ENCODE measurements at places on chromosomes 1 and 21.

DNA sequence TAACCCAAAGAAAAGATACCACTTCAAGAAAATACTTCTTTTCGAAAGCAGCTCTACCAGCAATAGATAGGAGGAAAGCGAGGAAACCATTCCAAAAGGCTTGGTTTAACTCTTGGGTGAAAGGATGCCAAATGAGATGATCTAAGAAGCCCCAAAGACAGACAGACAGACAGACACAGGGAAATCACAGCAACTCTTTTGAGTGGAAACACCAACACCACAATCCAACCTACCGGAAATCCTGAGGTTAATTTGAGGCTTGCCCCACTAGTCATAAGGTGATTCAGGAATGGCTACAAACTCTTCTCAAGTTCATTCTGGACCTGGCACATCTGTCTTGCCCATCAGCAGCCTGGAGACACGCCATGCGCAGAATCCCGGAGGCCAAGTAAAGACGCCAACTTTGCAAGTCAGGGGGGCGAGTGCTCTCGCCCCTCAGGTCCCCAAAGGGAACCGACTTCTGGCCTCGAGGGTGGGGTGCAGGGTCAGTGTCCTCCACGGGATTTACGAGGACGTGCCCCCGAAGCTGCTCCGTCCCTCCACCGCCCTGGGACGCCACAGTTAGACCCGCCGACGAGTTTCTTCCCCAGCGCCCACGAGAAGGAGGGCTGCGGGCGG is 778 bp downstream of the EVI5 start:
- peaks cover 18% of the 10 kb centered on the region for H3K4me1 ChIP-seq
- no peaks in the 10 kb centered on the region for H3K36me3 ChIP-seq
- peak overlapping the region; percentile 31 for H3K4me3 ChIP-seq

- peaks cover 46% of the 10 kb centered on the region for H3K27me3 ChIP-seq
- H3K4me3 ChIP-seq = no peak overlapping the region
- no peaks in the 10 kb centered on the region for H3K36me3 ChIP-seq
- DNase-seq = no peak
These were observed 4.0 kb downstream of the HPCAL4 start for GRCh38 chr1:39687243-39687642.

DNA sequence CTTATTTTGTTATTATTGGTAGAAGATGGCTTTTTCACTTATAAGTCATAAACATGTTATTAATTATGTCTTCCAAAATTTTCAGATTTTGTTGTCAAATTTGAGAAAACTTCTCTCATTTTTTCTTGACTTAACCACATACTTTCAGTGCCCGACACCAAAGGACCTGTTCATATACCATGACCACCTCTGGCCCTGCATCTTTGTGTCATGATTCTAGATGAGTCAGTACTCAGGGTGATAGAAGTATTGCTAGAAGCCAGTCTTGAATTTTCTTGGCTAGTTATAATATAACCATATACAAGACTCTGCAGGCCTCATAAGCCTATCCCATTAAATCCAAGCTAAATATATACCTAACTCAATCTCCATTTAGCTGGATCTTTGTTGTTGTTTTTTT is 35.4 kb upstream of the DPH5 start:
- no peak overlapping the region for H3K4me3 ChIP-seq
- no peaks in the 10 kb centered on the region for H3K27me3 ChIP-seq
- no peak for DNase-seq
- peaks cover 20% of the 10 kb centered on the region for H3K4me1 ChIP-seq
- no peak overlapping the region for H3K27ac ChIP-seq

GRCh38 chr1:234865171-234866006 is 255.4 kb upstream of the IRF2BP2 start:
- H3K27me3 ChIP-seq = no peaks in the 10 kb centered on the region
- DNase-seq = no peak
- no peak overlapping the region for H3K27ac ChIP-seq
- no peak overlapping the region for H3K4me3 ChIP-seq
- H3K4me1 ChIP-seq = peaks cover 21% of the 10 kb centered on the region

- H3K27ac ChIP-seq = no peak overlapping the region
- H3K27me3 ChIP-seq = peaks cover 33% of the 10 kb centered on the region
- DNase-seq = no peak
- H3K4me1 ChIP-seq = peaks cover 3% of the 10 kb centered on the region
- H3K4me3 ChIP-seq = no peak overlapping the region
- no peaks in the 10 kb centered on the region for H3K36me3 ChIP-seq
These were observed 9.8 kb upstream of the FNBP1L start for GRCh38 chr1:93437976-93438605.

GRCh38 chr1:201531551-201532425 is 7.1 kb upstream of the NAV1 start:
- no peak overlapping the region for H3K4me3 ChIP-seq

DNA sequence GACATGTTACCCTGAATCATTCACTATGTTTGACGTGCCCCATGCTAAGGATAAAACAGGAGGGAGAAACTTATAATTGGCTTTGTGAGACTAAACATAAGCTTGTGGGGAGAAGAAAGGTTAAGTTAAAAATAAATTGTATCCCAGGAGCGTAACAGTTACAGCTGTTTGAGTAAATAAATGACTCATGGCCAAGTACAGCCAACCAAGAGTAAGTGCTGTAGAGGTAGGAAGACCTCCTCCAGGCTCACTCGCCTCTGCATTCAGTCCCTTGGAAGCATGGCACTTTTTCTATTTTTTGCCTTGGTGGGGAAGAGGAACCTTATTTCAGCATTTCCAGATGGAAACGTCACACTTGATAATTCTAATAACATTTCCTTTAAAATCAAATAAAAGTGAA is 116.5 kb downstream of the ZP4 start:
- no peaks in the 10 kb centered on the region for H3K36me3 ChIP-seq
- no peak for DNase-seq
- H3K27ac ChIP-seq = no peak overlapping the region
- H3K27me3 ChIP-seq = no peaks in the 10 kb centered on the region

GRCh38 chr1:17207540-17207939 is 2.6 kb downstream of the PADI1 start:
- no peak for DNase-seq
- H3K4me1 ChIP-seq = peaks cover 38% of the 10 kb centered on the region
- no peak overlapping the region for H3K4me3 ChIP-seq
- no peak overlapping the region for H3K27ac ChIP-seq
- no peaks in the 10 kb centered on the region for H3K36me3 ChIP-seq
- peaks cover 23% of the 10 kb centered on the region for H3K27me3 ChIP-seq

- peaks cover 4% of the 10 kb centered on the region for H3K27me3 ChIP-seq
- DNase-seq = no peak
These were observed 16.8 kb downstream of the VCAM1 start for GRCh38 chr1:100736324-100736723.

GRCh38 chr1:149928401-149928724 is 760 bp upstream of the SF3B4 start:
- peaks cover 74% of the 10 kb centered on the region for H3K4me1 ChIP-seq
- no peak for DNase-seq
- H3K27ac ChIP-seq = peak overlapping the region; percentile 95
- H3K36me3 ChIP-seq = peaks cover 45% of the 10 kb centered on the region
- H3K27me3 ChIP-seq = no peaks in the 10 kb centered on the region
- H3K4me3 ChIP-seq = peak overlapping the region; percentile 97

DNA sequence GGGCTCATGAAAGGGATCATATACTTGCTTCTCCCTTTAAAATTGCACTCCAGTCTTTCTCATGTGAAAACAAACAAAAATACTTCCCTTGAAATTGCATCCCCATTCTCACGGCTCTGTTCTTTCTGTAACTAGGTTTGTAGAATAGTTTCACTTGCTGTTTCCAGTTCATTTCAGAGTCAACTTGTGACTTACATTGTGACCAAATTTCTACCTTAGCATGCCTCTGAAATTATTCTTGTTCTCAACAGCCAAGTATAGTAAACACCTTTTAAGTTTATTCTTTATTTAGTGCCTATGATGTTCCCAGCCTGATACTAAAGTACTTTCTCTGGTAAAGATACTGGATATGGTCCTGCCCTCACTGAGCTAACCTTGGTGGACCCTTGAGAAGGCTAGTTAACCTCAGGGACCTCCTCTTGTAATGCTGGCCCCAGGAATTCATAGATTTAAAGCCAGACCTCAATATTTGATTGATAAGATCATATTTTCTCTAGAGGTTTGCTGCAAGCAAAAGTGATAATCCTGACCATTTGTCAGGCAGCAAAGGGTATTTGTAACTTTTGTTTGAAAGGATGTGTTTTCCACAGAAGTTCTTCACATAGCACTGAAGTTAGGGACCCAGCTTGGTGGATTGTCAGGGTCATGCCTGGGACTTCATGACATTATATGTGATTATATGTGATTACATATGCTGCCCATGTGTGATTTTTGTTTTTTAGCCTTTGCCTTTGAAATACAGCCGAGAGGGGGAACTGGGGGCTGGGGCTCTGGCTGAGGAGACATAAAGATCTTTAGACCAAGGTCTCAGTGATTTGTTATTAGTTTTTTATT is 29.6 kb downstream of the VANGL2 start:
- H3K4me3 ChIP-seq = peak overlapping the region; percentile 50
- peak overlapping the region; percentile 80 for H3K27ac ChIP-seq
- H3K36me3 ChIP-seq = peaks cover 10% of the 10 kb centered on the region
- DNase-seq = no peak
- peaks cover 56% of the 10 kb centered on the region for H3K4me1 ChIP-seq
